ENCODE measurements at places on chromosomes 5 and 9. TPM values are rescaled to one million over a fixed set of nuclear protein-coding genes. Genes with fewer than 3 reads are reported as not detected.

- DNase-seq: no peak
Measured at GRCh38 chr9:31908891-31909480, 475.5 kb upstream of the ACO1 start.

- no peak for DNase-seq
Measured at GRCh38 chr5:102523541-102524175, 24.9 kb upstream of the SLCO6A1 start.

DNA sequence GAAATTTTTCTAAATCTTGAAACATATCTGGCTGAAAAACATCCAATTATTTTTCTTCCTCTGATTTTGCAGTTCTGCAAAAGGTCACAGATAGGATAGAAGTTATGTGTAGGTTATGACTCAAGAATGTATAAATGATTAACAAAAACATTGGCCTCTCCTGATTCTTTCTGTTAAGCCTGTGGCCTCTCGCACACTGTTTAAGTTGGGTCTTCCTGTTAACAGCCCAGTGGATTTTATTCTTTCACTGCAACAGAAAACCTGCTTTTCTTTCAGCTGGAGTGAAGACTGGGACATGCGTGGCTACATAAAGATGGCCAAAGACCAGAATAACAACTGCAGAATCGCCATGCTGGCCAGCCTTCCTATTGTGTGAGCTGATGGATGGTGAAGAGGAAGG lies 17.1 kb upstream of the SPATA31E1 start:
- no peak for DNase-seq

SPATA31A1 gene
- not detected for total RNA-seq

ADAMTS19 gene
- total RNA-seq: 0.76 TPM

- DNase-seq: no peak
Measured at GRCh38 chr9:18366184-18366583, 107.8 kb upstream of the ADAMTSL1 start.

G3BP1 gene
- 99.8 TPM for total RNA-seq

Data from esophagus squamous epithelium (tissue), 5 donors.